ENCODE measurements at places on chromosomes 12 and 14.

GRCh38 chr14:60204104-60204842 is 39.1 kb upstream of the DHRS7 start:
- DNase-seq: no peak

DNA sequence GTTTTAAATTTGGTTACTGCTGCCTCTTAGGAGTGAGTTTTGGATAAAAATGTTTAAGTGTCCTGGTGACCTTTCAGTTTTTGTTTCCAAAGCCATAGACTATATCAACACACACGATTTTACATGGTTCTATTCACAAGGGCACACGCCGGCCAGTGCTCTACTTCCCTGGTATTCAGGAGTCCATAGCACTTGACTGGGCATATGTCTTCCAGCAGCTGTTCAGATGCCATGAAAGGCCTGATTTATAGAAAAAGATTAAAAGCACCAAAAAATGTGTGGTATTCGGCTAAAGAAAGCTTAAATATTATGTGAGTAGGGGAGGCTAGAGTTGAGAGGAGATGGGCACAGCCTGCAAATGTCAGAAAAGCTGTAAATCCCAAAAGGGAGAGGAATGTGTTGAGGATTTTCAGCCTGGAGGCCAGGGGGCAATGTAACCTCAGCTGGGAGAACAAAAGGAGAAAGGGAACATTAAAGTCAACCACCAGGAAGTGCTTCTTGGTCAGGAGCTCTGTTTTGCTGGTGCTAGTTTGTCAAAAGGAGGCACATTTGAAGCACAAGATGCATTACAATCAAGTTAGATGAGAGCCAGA is 478.4 kb downstream of the RAD51B start:
- no peak for DNase-seq

DNA sequence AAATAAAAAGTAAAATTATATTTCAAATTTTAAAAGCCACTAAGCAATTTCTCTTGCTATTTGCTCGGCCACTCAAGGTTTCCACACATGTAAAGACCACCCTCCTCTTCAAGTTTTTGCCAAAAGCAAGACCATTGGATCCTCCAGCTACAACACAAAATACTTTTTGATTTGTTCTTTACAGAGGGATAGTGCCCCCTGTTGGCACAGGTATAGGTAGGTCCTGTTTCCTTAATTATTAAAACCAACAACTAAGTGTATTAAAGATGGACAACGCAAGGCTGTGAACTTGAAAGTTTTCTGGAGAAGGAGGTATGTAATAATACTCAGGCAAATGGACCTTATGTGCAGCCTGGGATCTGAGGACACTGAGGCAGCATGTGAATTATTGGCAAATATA is 23.8 kb downstream of the ATP6V1D start:
- DNase-seq: no peak

GRCh38 chr12:22855456-22855855 is 230.5 kb downstream of the ETNK1 start:
- DNase-seq: no peak

GRCh38 chr14:105526776-105527380 is 495 bp downstream of the TMEM121 start:
- no peak for DNase-seq

GRCh38 chr12:108078428-108078827 is 50.7 kb upstream of the WSCD2 start:
- DNase-seq: no peak

DNA sequence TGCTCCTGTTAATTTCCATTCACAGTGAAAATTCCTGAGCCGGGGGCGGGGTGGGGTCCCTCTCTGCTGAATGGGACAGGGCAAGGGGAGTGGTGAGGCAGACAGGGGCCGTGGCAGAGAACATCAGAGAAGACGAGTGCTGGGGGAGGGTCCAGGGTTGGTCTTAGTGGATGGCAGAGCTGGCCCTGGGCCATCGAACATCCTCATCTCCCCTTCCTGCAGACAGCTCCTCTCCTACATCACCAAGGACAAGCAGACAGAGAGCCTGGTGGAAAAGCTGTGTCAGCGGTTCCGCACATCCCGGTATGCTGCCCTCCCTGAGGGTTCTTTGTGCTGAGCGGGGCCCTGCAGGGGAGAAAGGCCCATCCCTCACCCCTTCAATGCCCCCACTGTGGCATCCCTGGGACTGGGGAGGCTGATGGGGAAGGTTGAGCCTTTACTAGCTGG is 5.0 kb upstream of the GAPDH start:
- no peak for DNase-seq

DNA sequence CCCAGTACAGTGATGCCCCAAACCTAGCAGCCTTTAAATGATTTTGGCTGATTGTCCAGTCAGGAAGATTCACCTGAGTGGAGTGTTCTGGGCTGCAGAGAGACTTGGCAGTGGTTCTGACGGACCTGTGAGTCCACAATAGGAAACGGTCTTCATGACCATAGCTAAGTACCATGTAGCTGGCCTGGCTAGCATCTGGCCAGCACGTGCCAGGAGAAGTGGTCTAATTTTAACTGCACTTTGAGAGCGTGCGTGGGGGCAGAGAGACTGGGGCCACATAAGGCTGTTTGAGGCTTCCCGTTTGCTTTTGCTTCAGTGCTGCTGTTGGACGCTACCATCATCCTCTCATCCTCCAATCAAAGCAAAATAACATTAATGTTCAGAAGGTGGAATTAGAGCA is 54.7 kb downstream of the PPM1A start:
- DNase-seq: no peak

GRCh38 chr14:34713681-34714319 is 593 bp downstream of the CFL2 start:
- peak; percentile 58 for DNase-seq

DNA sequence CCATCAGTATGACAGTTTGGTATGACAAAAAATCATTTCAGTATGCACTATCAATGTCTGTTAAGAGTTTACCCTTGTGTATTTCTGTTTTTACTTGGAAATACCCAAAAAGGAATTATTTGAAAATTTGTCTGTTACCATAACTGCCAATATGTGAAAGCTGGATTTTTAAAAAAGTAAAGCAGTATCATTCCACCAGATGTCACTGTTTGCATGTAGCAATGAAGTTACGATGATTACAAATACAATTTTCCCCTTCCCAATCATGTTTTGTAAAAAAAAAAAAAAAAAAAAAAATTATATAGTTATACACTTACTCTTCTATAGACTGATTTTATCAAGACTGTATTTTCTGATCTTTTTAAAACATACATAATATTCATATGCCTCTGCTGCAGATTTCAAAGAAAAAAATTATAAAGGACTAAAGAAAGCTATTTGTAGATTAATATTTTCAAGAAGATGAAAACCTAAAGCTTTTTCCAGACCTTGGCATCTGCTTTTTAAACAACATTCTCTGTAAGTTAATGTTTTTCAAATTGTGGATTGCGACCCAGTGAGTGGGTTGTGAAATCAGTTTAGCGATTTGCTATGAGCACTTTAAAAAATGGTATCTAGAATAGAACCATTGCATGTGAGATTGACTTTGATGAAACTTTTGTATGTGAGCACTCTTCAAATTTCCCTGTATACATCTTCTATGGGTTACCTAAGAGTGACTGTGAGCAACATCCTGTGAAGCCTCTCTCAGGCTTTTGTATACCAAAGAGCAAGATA is 114.2 kb downstream of the TTC6 start:
- DNase-seq: peak; percentile 5

DNA sequence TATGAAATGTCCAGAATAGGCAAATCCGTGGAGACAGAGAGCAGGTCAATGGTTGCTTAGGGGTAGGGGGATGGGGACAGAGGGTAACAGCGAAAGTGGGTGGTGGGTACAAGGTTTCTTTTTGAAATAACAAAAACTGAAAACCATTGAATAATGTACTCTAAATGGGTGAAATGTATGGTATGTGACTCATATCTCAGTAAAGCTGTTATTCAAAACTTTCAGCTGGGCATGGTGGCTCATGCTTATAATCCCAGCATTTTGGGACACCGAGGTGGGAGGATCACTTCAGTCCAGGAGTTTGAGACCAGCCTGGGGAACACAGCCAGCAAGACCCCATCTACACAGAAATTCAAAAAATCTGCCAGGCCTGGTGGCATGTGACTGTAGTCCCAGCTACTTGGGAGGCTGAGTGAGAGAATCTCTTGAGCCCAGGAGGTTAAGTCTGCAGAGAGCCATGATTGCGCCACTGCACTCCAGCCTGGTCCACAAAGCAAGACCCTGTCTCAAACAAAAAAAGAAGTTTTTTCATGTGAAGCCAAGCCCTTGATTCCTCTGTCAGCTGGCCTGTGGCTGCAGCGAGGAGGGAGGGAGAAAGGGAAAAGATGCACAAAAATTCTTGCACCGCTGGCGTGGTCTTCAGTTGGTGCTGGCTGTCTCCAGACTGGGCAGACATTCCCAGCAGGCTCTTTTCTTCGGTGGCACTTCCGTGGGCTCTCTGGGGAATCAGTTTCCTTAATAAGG is 248.2 kb downstream of the SLC41A2 start:
- no peak for DNase-seq

DNA sequence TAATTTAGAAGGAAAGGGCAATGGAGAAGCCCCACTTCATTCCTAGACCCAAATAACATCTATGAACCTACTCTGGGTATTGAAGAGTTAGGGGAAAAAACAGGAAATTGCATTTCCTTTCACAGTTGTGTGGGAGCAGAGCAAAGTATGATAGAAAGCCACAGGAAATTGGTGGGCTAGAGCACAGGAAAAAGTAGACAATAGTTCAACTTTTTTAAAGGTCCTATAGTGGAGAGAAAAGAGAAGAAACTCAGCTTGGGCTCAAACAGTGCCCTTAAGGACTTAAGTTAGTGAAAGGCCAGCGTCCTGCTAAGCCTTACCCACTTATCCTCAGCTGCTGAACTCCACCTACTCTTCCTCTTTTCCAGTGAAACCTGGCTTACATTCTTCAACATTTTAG is 258.1 kb downstream of the DPY19L2 start:
- DNase-seq: no peak

DNA sequence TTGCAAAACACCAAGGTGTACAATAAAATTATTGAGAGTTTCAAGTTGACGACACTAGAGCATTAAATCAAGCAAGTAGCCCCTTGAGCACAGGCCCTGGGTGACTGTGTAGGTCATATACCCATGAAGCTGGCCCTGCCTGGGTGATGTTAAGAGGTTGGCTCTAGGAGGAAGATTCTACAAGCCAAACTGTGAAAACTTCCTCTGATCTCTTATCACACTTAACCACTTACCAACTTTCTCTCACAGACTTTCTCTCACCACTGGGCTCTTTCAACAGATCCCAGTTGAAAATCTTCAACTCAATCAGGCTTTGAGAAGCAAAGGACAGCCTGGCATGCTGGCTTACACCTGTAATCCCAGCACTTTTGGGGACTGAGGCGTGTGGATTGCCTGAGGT is 186.9 kb upstream of the BTG1 start:
- DNase-seq: no peak

- DNase-seq: no peak
Observed at GRCh38 chr12:42481368-42481767, 108.2 kb downstream of the PRICKLE1 start.
